ENCODE measurements at places on chromosomes 11 and 22.

- peak; percentile 5 for DNase-seq
Measured at GRCh38 chr22:34866495-34867131, 199.3 kb upstream of the ISX start.

DNA sequence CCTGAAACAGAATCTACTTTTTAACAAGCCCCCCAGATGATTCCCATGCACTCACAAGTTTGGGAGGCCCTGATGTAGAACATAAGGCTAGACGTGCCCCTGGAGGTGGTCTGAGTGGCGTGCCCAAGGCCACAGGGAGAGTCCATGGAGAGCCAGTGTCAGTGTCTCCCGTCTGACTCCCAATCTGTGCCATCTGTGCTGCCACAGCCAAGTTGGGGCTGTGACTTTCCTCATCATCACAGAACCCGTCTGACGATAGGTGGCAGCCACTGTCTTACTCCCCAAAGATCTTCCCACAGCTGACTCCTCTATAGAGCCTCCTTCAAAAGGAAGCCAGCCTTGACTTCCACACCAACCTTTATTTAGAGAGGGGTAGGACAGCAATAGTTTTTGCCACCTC, 470.5 kb downstream of the SOX6 start:
- no peak for DNase-seq

- DNase-seq, result no peak
Measured at GRCh38 chr11:16986434-16987204, 27.6 kb downstream of the PLEKHA7 start.

DNA sequence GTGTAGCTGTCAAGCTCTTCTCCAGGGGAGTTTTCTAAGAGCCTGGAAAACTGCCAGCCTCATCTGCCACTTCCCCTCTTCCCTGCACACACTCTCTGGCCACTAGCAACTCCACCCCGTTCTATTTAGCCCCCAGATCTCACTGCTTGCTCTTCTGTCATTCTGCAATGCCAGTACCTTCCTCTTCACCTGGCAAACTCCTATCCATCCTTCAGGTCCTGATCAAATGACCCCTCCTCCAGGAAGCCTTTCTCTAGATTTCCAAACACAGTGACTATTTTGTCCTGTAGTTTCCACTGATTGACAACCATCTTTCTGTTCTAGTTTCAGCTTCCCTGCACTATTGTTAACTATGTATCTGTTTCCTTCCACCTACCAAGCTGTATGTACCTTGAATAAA, 437.7 kb downstream of the SOX6 start:
- DNase-seq, result no peak

GRCh38 chr22:46661221-46661851, 41.1 kb downstream of the GRAMD4 start:
- DNase-seq, result peak; percentile 43

GRCh38 chr11:5107285-5107684, 30.9 kb downstream of the OR52A5 start:
- no peak for DNase-seq

DNA sequence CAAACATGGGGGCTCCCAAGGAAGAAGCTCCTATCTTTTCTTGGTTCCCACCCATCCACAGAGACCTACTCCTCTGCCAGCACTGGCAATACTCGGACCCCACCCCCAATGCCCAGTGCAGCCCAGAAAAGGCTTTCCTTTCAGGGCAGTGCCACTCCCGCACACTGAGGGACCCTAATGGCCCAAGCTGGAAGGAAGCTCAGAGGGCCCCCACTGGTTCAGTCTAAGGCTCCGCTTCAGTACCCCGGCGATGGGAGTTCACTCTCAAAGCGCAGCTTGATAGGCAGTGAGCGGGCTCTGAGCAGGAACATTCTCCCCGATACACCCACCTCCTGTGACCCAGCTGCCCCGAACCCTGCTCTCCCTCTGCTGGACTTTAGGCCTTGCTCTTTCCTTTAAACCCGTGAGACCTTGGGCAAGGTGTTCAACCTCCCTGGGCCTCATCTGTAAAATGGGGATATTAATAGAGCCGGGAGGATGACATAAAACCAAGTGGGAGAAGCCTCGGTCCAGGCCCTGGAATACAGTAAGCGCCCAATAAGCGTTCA, 48.4 kb downstream of the CHRDL2 start:
- DNase-seq, result no peak

- no peak for DNase-seq
Measured at GRCh38 chr11:36356201-36356600, 60.1 kb downstream of the PRR5L start.

All from H4 (cell line).